ENCODE measurements at places on chromosomes 3 and 15. TPM values are rescaled to one million over a fixed set of nuclear protein-coding genes. Genes with fewer than 3 reads are reported as not detected.

- DNase-seq: no peak
These were observed 28.5 kb downstream of the MINDY4B start for GRCh38 chr3:150876611-150877265.

ALPK3 gene
- total RNA-seq: 9.4 TPM

WWTR1 gene
- 61.3 TPM for total RNA-seq

CD86 gene
- 16.9 TPM for total RNA-seq

All from stomach (tissue), 19 donors.